ENCODE measurements at places on chromosomes 3 and 15. TPM values are rescaled to one million over a fixed set of nuclear protein-coding genes. Genes with fewer than 3 reads are reported as not detected.

The RAB8B gene
- 6.7 TPM for total RNA-seq

The KIF7 gene
- total RNA-seq, result 0.60 TPM

DNA sequence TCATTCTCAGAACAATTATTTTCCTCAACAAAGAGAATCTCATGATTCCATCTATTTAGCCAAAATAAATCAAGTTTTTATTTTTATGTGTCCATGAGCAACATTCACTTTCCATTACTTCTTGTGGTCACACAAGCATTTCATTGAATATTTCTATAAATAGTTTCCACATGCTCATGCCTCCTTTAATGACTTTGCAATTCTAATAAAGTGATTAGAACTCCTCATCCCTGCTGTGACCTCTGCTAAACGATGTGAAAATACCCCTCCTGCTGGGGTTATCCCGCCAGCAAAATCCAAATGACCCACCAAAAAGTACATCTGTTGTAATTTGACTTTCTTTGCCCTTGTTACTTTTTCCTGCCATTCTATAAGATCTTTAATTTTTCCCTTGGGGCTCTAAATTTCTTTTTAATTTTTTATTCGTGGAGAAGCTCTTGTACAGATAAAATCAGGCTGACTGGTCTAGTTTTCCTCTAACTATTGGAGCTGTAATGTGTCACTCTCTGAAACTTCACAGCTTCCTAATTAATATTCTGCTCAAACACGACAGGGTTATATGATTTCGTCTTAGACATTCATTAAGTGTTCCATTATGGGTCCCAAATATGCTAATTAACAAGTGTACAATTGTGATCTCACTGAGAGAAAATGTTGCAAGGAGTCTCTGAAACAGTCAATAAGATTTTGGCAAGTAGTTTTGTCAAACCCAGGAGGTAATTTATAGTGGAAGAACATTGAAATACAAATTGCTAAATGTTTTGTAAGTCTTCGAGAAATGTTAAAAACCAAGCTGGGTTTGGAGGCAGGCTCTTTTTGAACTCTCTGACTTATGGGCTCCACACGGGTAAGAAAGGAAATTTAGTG is 533.1 kb upstream of the NAALADL2 start:
- no peak for ATAC-seq

GRCh38 chr15:32936283-32936918 is 218.6 kb downstream of the GREM1 start:
- ATAC-seq, result no peak

The NPTN gene
- 69.7 TPM for total RNA-seq

Measured in esophagus mucosa (tissue), 1 donor.